Natural killer cell (primary cell): ENCODE measurements at places on chromosomes 12 and 14. TPM values are rescaled to one million over a fixed set of nuclear protein-coding genes. Genes with fewer than 3 reads are reported as not detected.

The PRH1 gene
- 46.1 TPM for total RNA-seq

The SAMD4A gene
- total RNA-seq = 1.6 TPM

GRCh38 chr12:115541891-115542421 is 735.5 kb downstream of the MED13L start:
- no peak for DNase-seq

- no peak for DNase-seq
These were observed 34.7 kb upstream of the AP4S1 start for GRCh38 chr14:30990770-30991169.

GRCh38 chr14:55975281-55975910 is 142.8 kb upstream of the PELI2 start:
- DNase-seq = no peak

The TEX52 gene
- total RNA-seq = not detected

The KLRG1 gene
- 76.3 TPM for total RNA-seq

DNA sequence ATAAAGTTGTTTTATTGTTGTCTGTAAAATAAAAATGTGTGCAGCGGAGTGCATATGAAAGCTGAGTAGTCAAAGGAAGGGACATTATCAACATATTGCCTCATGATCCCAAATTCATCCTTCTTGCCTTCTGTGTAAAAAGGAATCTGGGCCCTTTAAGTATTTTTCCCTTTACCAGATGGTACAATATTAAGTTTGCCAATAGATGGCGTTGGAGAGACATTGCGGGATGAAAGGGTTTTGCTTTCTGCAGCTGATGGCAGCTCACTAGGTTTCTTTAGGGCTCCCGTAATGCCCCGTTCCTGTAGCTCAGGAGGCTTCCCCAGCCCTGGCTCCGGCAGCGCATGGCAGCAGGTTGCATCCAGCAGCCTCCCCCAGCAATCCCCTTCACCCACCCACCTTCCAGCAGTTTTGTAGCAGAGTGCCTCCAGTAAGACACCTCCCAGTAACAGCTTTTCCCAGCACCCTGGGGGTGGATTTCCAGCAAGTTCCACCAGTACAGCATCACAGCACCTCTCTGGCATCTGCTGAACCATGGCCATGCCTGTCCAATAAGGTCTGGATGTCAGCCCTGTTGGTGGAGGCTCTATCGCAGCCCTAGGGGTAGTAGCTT is 354.4 kb downstream of the MED13L start:
- DNase-seq = no peak
